ENCODE measurements at places on chromosomes 2 and 18.

GRCh38 chr2:139477618-139478017 is 697.4 kb upstream of the NXPH2 start:
- no peak for DNase-seq

- no peak for DNase-seq
Measured at GRCh38 chr2:171878481-171878993, 15.5 kb downstream of the SLC25A12 start.

DNA sequence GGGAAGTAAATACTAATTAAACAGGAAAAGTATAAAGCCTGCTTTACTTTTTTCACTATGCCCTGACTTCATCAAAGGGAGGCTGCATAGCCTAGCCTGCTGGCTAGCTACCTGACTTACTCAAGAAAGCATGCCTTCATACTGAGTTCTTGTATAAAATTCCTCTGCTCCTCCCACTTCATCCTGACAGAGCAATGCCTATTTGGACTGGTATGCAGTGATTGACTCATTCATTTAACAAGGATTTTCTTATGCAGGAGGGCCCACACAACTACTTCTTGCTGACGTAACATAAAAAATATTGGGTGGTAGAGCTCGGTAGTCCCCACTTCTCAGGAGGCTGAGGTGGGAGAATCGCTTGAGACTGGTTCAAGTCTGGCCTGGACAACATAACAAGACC is 70.5 kb downstream of the PRPF40A start:
- no peak for DNase-seq

DNA sequence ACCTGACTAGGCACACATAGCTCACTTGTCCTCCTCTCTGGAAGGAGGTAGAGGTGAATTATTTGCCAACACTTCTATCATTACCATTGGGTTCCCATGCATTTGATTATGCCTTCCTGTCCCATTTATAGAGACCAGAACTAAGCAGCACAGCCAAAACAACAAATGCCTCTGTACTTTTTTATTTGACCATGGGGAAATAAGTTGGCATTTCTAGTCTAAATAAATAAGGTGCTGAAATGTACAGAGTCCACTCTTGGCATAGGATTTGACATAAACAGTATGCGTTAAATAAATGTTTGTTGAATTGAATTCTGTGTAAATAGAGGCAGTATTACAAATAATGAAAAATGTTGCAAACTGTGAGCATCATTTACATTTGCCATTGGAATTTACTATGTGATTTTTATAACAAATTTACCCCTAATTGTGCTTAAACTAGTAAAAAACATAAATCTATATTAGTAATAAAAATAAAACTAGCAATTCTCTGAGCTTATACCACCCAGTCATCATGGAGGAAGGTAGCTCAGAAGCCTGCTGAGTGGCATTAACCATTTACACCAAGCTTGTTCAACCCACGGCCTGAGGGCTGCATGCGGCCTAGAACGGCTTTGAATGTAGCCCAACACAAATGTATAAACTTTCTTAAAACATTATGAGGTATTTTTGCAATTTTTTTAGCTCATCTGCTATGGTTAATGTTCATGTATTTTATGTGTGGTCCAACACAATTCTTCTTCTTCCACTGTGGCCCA is 367.8 kb downstream of the FIGN start:
- no peak for DNase-seq

- no peak for DNase-seq
Measured at GRCh38 chr18:60053747-60054304, 154.0 kb downstream of the PMAIP1 start.

DNA sequence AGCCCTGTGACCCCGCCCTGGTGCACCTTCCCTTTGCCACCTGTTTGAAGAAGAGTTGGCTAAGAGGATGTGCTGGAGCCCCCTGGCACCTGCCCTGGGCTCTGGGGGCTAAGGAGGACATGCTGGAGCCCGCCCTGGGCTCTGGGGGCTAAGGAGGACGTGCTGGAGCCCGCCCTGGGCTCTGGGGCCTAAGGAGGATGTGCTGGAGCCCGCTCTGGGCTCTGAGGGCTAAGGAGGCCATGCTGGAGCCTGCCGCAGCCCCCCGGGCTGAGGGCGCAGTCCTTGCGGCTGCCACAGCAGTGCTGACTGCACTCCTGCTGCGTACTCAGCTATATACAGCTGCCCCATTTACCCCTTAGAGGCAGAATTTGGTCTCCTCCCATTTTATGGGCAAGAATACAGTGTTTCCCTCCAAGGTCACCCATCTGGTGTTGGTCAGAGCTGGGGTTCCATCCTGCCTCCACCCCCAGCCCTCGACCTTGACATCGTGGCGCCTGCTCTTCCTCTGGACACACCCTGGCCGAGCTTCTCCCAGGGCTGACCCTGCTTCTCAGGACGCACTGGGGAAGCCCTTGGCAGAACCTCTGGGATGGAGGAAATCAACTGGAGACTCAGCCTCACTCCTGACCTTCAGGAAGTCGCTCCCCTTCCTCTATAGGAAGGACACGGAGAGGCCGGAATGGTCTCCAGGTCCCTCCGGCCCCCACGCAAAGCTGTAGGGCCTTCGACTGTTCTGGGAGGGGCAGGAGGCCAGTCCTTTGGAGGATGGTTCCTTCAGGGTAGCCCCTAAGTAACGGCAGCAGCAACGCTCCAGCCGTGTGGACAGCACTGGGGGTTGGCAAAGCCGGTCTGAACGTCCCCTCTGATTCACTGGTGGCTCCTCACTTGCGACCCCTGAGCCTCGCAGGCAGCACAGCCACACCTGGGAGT is 65.0 kb upstream of the HPCAL1 start:
- DNase-seq, result no peak

GRCh38 chr18:56712761-56713160 is 61.6 kb downstream of the WDR7 start:
- no peak for DNase-seq

DNA sequence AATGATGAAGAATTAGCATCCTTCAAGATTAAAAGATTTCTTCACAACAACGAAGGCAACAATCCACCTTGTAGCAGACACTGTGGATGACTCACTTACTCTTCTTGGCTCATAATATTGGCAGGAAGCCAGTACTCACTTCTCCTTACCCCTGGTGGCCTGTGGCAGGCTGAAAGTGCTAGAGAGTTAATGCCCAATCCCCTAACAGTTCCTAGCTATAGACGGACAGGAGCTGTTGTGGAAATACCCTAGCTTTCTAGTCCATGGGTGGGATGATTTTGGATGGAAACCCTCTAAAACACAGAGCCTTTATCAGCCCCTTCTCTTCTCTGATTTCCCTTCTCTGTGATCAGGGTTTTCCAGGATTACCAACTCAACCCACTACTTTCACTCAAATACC is 128.6 kb upstream of the NYAP2 start:
- DNase-seq, result no peak

DNA sequence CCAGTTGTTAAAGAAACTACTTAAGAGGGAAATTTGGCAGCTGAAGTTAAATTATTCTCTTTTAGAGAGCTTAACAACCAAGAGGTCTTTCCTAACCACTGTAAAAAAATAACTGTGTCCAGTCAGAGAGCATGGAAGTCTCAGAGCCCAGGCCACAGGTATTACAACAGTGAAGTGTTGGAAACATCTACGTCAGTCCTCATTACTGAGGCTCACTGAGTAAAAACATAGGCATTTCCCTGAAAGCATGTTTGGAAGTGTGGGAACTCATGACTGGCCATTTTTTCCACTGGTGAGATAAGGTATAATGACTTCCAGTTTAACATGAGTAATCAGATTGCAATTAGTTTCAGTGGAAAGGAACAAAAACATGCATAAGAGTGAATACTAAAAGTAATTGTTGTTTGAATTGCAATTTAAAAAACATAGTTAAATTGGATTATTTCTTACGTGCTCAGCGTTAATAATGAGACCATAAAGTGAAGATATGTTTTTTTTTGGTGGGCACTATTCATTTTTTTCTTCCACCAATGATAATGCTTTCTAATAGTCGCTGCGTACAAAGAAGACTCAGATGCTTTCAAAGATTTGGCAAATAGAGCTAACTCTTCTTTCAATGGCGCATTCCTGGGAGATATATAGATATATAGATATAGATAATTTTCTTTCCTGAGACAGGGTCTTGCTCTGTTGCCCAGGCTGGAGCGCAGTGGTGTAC is 60.8 kb downstream of the EFEMP1 start:
- DNase-seq, result no peak

DNA sequence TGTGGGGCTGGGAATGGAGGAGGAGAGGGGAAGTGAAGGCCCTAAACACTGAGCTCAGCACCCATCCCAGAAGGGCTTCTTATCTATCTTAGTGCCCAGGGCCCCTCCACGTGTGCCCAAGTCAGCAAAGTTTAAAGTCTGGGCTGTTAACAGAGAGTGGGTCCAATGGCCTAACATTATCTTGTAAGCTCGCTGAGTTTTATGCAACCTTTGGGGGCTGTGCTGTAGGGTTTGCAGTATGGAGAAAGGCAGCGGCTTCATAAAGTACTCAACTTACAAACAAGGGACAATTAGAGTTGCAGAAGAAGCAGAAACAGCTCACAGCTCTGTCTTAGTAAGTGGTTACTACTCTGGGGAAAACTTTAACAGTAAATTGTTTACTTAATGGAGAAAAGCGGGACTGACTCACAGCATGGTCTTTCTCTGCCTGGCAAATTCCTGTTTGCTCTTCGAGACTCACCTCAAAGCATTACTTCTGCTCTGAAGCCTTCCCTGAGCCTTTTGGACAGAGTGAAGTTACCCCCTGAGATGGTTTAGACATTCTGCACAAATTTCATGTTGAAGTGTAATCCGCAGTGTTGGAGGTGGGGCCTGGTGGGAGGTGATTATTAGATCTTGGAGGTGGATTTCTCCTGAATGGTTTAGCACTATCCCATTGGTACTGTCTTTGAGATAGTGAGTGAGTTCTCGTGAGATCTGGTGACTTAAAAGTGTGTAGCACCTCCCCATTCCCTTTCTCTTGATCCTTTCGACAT is 9.0 kb downstream of the ENOSF1 start:
- DNase-seq, result no peak

DNA sequence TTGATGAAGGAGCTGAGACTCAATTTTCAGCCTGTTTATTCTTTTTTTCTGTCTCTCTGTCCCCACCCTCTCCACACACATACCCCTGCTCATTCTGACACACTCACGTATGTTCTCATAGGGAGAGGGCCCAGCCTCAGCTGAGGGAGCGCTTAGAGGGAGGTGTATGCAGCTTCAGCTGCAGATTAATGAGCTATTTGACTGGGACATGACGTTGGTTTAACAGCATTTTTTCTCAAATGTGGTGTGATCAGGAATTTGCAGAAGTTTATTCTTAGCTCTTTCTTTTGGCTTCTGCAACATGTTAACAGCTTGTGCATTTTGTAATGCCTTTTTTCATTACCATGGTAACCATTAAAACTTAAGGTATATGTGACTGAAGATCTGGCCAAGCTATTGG is 1547.1 kb upstream of the PIK3C3 start:
- DNase-seq, result no peak

DNA sequence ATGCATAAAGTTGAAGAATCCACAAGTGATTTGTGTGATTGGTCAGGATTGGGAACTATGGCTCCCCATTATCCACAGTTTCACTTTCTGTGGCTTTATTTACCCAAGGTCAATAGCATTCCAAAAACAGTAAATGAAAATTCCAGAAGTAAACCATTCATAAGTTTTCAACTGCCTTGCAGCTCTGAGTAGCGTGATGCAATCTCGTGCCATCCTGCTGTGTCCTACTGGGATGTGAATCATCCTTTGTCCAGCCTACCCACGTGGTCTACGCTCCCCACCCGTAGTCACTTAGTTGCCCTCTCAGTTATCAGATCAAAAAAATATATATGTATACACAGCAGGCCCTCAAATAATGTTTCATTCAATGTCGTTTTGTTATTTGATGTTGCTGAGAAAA is 89.0 kb upstream of the DLGAP1 start:
- DNase-seq, result no peak

GRCh38 chr18:72063001-72063400 is 481.1 kb downstream of the CBLN2 start:
- DNase-seq, result no peak

GRCh38 chr2:236717729-236718128 is 148.1 kb downstream of the ACKR3 start:
- no peak for DNase-seq

- no peak for DNase-seq
Measured at GRCh38 chr2:96105152-96105915, 11.0 kb downstream of the ADRA2B start.

DNA sequence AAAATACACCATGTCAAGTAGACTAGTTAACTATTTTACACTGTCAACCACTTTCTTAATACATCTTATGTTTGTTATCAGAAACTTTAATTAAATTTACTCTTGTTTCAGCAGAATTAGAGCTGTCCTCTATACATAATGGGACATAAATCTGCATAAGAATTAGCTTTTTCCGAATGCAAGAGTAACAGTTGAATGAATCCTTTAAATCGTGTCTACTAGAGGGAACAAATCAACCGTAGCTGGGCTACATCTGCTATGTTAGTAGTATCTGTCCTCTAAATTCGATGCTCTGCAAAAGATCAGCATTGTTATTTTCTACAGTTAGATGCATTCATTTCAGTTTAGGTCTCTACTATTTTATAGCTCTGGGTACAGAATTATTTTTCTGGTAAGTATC is 1090.6 kb downstream of the DPP10 start:
- DNase-seq, result no peak

- DNase-seq, result no peak
Measured at GRCh38 chr2:219368690-219369191, 19.0 kb downstream of the DNPEP start.

DNA sequence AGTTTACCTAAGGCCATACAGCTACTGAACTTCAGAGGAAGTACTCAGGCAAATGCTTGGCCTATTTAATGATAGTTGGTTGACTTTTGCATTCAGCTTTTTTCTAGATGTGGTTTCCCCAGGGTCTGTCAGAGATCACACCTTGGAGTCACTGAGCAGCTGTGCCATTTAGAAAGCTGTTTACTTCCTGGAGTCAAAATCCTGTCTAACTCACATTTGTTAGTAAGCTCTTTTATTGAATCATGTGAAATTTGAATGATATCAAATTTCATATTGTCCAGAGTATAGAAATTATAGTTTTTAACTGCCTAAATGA is 7.6 kb upstream of the TRIB2 start:
- no peak for DNase-seq

GRCh38 chr18:23453680-23454058 is 582 bp downstream of the RIOK3 start:
- no peak for DNase-seq

DNA sequence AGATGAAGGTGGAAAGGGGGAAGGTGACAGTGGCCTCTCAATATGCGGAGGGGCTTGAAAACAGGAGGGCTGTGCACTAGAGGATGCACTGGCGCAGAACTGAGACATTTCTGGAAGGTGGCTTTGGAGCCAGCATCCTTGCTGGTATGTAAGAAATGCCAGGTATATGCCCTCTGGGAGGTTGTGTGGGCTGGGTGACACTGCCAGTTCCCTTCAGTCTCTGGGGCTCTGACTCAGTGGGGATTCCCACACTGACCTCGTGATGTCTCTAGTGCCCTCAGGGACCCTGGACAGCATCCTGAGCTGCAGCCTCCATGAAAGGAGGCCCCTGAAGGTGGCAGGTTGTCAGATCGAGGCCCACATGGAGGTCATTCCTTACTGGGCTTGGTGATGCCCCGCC is 74.0 kb downstream of the AGAP1 start:
- DNase-seq, result no peak

GRCh38 chr18:48173557-48173956 is 235.6 kb downstream of the ZBTB7C start:
- no peak for DNase-seq

- DNase-seq, result no peak
Measured at GRCh38 chr2:160007111-160007510, 55.3 kb downstream of the PLA2R1 start.
